ENCODE measurements at places on chromosomes 5 and 9.

DNA sequence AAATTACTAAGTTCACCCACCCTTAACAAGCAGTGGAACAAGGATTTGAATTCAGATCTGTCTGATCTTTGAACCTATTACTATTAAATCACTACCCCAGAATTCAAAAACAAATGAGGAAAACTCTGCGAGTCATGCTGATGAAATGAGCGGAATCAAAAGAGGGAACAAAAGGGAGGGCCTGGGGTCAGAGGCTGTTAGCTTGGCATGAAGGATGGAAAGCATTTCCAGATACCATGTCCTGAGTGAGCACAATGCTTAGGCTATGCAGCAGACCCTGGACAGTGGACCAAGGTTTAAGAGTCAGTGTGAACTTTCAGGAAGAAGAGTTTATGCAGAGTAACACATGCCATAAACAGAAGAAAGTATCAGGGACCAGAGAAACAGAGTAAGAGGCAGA, 30.5 kb downstream of the GRIA1 start:
- DNase-seq = peak; percentile 20

GRCh38 chr9:112532427-112532826, 45.8 kb downstream of the KIAA1958 start:
- DNase-seq = peak; percentile 45

GRCh38 chr9:126663661-126664072, 49.9 kb downstream of the LMX1B start:
- no peak for DNase-seq

DNA sequence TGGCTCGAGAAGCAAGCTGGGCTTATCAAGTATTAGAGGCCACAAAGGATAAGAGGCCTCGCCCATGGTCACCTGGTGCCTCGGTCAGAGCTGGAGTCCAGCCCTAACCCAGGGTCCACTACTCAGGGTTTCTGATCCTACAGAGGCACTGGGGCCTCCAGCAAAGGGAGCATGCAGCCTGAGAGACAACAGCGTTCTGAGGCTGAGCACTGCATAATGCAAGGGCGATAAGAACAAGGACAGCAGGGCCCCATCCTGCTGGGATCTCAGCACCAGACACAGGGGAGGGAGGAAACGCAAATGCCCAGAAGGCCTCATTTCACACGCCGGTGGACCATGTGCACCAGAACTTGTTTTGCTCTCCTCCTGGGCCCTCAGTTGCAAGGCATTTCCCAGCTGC, 63.0 kb downstream of the C5orf15 start:
- DNase-seq = no peak

- no peak for DNase-seq
Measured at GRCh38 chr5:160442824-160443431, 21.3 kb downstream of the PTTG1 start.

DNA sequence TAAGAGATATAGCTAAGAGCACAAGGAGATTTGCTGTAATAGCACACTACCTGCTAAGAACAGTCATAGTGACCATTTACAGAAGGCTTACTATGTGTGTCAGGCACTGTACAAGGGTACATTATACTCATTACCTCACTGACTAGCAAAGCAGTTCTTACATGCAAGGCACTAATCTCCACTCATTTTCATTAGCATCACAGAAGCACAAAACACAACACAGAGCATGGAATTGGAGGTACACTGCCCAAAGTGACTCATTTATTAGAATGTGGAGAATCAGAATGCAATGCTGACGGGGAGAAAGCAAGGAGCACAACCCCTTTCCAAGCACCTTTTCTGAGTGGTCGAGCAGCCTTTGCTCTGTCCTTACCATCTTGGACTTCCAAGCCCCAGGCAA, 169.7 kb downstream of the ENTREP1 start:
- DNase-seq = no peak

GRCh38 chr5:124274949-124275348, 471.5 kb downstream of the ZNF608 start:
- DNase-seq = no peak

- no peak for DNase-seq
Measured at GRCh38 chr5:54673523-54674225, 156.1 kb downstream of the SNX18 start.

DNA sequence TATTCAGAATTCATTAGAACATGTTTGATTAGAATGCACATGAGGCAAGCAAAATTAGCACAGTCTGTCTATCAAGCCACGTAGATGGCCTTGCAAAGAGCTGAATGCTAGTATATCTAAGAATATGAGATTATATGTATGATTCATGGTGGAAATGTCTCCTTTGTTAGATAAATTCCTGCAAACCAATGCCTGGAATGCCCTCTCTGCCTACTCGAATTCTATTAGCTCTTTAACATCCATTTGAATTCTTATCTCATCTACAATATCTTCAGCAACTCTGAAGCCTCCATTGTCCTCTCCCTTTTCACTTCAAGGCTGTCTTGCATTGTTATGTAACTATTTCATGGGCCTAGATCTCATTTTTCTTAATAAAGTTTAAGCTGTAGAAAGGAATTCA, 205.5 kb downstream of the TMC1 start:
- no peak for DNase-seq

GRCh38 chr5:135493406-135494180, 41.4 kb upstream of the TIFAB start:
- peak; percentile 86 for DNase-seq

GRCh38 chr9:4814913-4815312, 22.2 kb downstream of the RCL1 start:
- DNase-seq = no peak

GRCh38 chr9:113345671-113346070, 3.7 kb upstream of the BSPRY start:
- DNase-seq = no peak

DNA sequence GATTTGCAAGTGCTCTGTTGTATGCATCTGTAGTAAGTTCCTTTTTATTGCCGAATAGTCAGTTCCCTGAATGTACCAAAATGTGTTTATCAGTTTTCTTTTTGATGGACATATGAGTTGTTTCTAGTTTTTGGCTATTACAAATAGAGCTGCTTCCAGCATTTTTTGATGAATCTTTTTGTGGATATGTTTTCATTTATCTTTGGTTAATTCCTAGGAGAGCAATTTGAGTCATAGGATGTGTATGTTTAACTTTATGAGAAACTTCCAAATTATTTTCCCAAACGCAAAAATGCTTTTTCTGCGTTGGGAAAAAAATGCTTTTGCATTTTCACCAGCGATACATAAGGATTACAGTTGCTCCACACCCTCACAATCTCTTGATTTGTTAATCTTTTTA, 287.7 kb downstream of the FER start:
- DNase-seq = no peak

DNA sequence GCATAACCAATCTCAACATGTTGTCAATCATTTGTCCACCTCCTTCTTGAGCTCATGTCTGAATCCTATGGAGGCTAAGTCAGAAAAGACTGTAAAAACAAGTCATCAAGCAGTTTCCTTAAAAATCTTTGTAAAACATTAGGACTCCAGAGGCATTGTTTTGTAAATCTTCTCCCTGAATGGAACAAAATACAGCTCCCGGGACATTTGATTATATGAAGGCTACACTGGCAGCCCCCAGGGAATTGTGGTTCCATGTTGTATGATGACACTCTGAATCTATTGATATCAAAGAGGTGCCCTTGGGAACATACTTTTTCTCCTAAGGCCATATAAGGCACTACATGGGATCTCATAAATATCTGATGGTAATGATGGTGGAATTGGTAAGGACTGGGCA, 83.2 kb upstream of the NUDT12 start:
- no peak for DNase-seq

DNA sequence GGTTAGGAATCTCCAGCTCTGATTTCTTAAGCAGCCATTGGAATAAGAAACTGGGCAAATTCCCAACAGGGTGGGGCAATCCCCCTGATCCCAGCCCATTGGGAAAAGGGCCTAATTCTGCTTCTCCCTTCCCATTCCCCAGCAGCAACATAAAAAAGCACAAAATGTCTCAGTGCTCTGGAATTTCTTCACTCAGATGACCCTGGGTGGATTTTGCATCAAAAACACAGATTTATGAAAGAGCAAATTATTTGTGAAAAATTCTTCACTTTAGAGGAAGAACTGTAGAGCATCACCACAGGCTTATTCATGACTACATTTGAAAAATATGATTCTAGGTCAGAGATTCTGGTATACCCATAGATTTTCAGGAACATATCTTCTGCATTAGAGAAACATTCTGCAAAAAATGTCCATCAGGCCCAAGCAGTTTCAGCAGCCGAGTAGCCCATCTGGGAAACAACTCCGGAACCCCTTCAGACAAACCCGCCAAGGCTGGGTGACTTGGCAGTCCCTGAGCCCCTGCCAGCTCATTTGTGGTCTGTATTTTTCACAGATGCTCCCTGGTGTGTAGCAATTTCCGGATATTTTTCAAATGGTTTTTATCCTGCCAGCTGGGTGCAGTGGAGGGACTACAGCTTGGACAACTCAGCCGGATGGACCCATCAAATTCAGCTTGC, 102.1 kb upstream of the RANBP3L start:
- no peak for DNase-seq

DNA sequence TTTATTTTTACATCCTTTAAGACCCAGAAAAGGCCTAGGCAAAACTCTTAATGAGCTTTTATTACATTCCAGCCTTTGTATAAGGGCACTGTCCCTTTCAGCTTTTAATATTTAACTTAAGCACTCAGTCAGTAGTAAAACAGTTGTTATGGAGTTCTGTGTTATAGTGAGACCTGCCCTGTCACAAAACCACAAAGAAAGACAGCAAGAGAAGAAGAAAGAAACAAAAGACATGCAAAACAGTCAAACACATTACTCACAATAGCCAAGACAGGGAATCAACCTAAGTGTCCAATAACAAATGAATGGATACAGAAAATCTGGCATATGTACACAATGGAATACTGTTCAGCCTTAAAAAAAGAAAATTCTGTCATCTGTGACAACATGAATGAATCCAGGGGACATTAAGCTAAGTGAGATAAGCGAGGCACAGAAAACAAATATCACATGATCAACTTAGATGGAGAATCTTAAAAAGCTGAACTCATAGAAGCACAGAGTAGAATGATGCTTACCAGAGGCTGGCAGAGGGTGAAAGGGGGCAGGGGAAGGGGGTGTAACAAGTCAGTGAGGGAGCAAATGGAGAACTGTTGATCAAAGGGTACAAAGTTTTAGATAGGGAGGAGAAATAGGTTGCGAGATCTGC, 63.8 kb upstream of the CCNG1 start:
- no peak for DNase-seq

DNA sequence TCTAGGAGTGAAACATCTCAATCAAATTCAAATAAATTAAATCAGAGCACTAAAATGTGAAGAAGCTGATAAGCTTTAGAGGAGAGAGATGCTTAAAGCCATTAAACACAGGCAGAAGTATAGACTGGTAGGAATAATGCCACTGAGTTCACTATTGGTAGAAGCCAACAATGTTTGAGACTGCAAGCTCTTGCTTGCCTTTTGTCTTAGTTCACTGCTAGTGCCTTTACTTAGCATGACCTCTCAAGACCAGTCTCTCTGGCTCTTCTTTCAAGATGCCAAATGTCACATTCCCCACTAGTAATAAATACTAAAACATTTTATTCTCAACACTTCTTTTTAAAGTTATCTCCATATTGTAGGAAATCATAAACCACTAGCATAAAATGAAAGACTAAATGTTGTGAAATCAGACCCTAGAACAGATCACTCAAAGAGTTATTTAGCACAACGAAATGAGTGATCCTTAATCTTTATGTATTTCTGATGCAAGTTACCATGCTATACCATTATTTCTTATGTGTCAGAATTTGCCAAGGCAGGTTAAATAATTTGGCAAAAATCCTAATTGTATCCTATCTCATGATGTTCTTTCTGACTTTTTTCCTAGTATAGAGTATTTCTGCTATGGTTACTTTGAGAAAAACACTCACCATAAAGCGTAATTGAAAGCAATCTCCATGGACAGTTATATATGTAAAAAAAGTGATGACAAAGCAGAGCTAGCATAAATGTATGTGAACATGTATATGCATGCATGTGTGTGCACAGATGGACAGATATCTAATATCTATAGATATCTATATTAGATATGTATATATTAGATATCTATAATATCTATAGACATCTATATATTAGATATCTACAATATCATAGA, 57.5 kb downstream of the PJA2 start:
- no peak for DNase-seq

GRCh38 chr9:4713849-4714248, 27.2 kb downstream of the AK3 start:
- DNase-seq = no peak

- DNase-seq = no peak
Measured at GRCh38 chr9:113502427-113503034, 39.0 kb downstream of the RGS3 start.

GRCh38 chr9:70987986-70988385, 133.4 kb downstream of the TRPM3 start:
- DNase-seq = peak; percentile 15

DNA sequence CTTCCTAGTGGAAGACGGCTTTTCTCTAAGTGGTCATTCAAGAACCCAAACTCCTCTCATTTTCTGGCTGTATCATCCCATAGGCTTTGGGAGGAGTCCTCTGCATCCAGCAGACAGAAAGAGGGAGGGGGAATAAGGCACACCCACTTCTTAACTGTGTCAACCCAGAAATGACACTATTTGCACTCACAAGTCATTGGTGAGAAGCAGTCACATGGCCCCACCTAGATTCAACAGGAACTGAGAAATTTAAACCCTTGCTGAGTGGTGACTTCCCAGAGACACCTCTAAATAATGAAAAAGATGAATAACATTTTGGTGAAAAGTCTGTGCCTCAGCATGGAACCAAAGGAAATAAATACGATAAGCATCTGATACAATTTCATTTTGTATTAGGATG, 120.0 kb downstream of the MCTP1 start:
- no peak for DNase-seq

- no peak for DNase-seq
Measured at GRCh38 chr5:60929024-60929423, 15.8 kb downstream of the ERCC8 start.

DNA sequence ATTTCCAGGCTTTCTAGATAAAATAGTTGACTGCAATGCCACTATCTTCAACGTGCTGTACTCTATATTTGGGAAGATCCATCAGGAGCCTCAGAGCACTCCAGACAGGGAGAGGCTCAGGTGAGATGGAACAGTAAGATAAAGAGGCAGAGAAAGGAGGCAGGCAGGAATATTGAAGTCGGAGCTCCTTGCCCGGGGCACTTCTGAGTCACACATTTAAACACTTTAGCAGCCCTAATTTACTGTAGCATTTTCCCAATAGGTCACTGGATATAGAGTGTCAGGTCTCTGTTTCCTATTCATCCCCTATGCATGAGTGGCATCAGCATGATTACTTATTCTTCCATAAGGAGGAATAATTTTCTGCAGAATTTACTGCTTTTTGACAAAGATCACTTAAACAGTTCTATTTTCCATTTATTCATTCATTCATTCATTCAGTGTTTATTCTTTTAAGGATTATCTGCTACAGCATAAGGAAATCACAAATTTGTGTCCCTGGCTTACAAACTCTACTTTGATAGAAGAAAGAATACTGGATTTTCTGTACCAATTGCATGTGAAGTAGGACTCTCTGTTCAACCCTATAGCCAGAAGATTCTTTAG, 170.7 kb downstream of the MAPKAP1 start:
- no peak for DNase-seq

GRCh38 chr5:108867656-108868055, 120.0 kb downstream of the FER start:
- no peak for DNase-seq

- DNase-seq = no peak
Measured at GRCh38 chr5:91283899-91284298, 99.2 kb downstream of the ARRDC3 start.

All from AG08396 (cell line).